H1 (cell line): ENCODE measurements at places on chromosomes 13 and 19. TPM values are rescaled to one million over a fixed set of nuclear protein-coding genes. Genes with fewer than 3 reads are reported as not detected.

Gene ZNF667
- total RNA-seq, result 9.3 and 10.7 TPM in 2 replicates

Gene FKBP8
- 264 and 273 TPM in 2 replicates for total RNA-seq

Gene CNN1
- 29.8 and 32.4 TPM in 2 replicates for total RNA-seq

Gene SYT3
- total RNA-seq, result 13.9 and 17.3 TPM in 2 replicates

Gene SIAH3
- 0.08 and 0.15 TPM in 2 replicates for total RNA-seq

Gene AMER2
- total RNA-seq, result 0.50 and 0.57 TPM in 2 replicates

Gene C1QTNF9B
- total RNA-seq, result not detected in 2 replicates

Gene TRPC4
- 14.3 and 14.7 TPM in 2 replicates for total RNA-seq

Gene ZNF699
- 3.3 and 3.7 TPM in 2 replicates for total RNA-seq

Gene ZNF486
- 21.3 and 23.4 TPM in 2 replicates for total RNA-seq

Gene TGFBR3L
- total RNA-seq, result 3.7 and 4.3 TPM in 2 replicates

Gene ZNF723
- not detected in 2 replicates for total RNA-seq

Gene UBE2L5
- total RNA-seq, result 0.21 TPM in 1 of 2 replicates, not detected in the other

Gene NLRP4
- total RNA-seq, result not detected in 2 replicates

Gene DPF1
- 15.2 and 15.6 TPM in 2 replicates for total RNA-seq

Gene ZNF296
- 6.8 and 7.5 TPM in 2 replicates for total RNA-seq

Gene SLC27A1
- total RNA-seq, result 7.3 and 7.5 TPM in 2 replicates

Gene TEX29
- 1.1 TPM in 1 of 2 replicates, not detected in the other for total RNA-seq

Gene PLA2G4C
- 14.9 and 17.5 TPM in 2 replicates for total RNA-seq

Gene GFY
- total RNA-seq, result 0.93 and 1.1 TPM in 2 replicates

Gene SCN1B
- 3.3 and 3.5 TPM in 2 replicates for total RNA-seq

Gene TMEM205
- total RNA-seq, result 73.5 and 78.2 TPM in 2 replicates

Gene ZGLP1
- total RNA-seq, result 4.6 and 5.1 TPM in 2 replicates

Gene ZNF442
- total RNA-seq, result 2.0 and 2.4 TPM in 2 replicates

Gene LENG9
- 3.9 and 4.0 TPM in 2 replicates for total RNA-seq

Gene SLC25A41
- total RNA-seq, result 0.77 TPM in 1 of 2 replicates, not detected in the other
